AG10803 (cell line): ENCODE measurements at places on chromosomes 2 and 18.

DNA sequence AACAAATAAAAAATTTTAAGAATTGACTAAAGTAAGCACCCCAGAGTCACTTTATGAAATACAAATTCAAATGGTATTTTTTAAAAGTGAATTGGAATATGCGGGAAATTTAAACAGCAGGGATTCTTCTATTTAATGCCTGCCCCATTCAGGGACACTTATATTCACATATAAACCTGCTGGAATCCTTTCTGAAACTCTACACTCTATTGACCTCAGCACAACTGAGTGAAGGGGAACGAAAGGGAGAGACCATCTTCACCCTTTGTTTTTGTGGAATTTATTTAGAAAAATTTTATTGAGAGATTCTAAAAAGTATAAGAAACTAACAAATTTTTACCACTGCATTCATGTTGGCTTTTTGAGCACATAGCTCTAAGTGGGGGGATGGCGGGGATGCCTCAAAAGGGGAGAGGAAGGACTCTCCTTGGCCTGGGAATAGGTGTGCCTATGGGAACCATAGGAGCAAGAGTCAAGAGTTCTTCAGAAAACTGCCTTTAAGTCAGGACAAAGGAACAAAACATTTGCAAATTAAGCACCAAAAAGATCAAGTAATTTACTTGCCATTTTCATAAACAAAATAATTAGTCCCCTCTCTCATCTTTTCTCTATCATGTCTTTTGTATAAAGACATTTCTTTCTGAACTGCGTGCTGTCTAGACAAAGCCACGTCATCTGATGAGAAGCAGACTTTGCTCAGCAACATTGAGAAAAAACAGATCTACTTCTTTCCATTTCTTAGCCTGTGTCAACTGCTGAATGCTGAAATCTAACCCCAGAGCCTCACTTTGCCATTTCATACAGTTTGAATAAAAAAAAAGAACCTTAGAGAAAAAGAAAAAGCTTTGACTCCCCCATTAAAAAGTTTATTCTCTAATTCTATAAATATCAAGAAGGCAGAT lies 21.6 kb upstream of the FLACC1 start:
- peak; percentile 27 for DNase-seq

DNA sequence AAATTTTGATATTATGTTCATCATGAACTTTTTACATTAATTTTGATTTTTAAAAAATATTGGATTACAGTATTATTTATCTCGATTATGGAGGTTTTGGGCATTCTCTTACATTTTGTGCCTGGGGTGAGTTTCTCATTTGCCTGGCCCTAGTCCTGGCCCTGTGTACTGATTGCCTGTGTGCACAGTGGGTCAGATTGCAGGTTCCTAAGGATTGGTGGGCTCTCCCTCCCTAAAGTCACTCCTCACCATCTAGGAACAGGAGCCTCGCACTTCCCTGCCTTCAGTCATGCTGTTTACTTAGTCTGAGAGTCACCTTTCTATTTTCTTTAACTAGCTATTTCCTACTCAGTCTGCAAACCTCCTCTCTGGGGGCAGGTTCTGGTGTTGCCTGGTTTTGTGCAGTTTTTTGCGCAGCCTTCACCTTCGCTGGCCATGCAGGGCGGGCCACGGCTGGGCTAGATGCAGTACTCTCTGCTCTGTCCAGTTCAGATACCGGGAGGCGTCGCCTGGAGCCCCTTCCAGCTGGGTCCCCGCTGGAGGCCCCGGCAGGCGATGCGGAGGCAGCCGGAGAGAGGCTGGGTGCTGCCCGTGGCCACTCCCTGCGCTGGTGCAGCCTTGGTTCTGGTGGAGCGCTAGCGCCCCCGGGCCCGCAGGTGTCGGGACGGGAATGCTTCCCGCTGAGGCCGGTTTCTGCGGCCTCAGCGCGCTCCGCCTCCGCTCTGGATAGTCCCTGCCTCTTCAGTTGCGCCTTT lies 23.3 kb upstream of the MC5R start:
- DNase-seq: peak; percentile 27

- peak; percentile 78 for DNase-seq
These were observed 80.1 kb upstream of the SMAD7 start for GRCh38 chr18:49030692-49031443.

DNA sequence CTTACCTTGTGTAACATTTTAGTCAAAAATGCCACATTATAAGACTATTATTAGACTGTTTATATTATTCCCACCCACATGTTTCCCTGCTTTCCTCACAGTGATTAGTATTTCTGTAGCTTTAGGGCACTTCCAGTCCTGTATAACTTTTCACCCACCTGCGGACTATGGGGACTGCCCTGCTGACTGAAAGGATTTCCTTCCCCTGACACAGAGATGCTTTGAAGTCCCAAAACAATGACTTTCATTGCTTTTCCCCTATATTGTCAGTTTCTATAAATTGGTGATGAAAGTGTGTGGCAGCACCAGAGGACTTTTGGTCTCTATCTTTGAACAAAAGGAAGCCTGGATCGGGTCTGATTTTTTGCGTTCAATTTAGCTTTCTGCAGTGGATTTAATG lies 59.0 kb upstream of the OTX1 start:
- DNase-seq: no peak

DNA sequence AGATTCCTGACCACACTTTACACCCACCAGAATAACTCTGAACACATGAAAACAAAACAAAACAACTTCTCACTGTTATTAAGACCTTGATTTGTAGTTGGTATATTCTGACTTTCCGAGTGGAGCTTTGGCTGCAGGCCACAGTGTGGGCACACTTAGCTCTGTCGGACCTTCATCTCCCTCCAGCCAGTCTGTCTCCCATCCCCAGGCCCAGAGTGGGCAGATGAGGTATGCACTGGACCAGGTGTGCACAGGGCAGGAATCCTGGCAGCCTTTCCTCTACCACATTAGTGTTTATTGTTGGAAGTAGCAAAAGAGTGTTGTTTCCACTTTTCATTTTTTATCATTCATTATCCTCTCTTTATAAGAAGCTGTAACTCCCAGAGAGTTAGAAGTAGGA lies 219.5 kb upstream of the TPO start:
- DNase-seq: no peak

- no peak for DNase-seq
These were observed 373.4 kb downstream of the NCKAP5 start for GRCh38 chr2:133194777-133195335.

GRCh38 chr2:138223319-138223718 lies 259.0 kb downstream of the HNMT start:
- DNase-seq: no peak

DNA sequence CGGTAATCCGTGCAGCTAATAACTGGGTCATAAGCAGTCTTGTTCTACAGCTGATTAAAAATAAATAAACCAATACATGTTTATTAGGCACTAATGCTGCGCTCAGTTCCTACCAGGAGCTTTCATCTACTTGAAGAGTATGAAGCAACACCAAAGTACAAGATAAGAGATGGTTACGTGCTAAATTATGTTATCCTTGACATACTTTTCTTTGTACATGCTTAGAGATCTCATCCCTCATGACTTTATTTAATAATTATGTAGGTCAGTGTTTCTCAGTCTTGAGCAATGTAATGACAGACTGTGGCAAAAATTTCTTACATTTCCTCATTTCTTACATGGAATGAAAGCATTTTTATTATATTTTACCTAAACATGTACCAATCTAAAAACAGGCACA lies 54.6 kb upstream of the COBLL1 start:
- peak; percentile 25 for DNase-seq

DNA sequence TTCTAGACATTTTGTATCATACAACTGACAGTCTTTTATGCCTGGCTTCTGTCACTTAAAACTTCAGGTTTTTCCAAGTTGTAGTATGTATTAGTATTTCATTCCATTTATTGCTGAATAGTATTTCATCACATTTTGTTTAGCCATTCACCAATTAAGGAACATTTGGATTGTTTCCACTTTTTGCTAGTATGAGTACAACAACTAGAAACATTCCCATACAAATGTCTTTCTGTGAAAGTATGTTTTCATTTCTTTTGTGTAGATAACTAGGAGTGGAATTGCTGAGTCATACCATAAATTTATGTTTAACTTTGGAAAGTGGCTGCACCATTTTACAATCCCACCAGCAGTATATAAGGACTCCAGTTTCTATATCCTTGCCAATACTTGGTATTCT lies 135.9 kb downstream of the ATAD2B start:
- DNase-seq: peak; percentile 85

DNA sequence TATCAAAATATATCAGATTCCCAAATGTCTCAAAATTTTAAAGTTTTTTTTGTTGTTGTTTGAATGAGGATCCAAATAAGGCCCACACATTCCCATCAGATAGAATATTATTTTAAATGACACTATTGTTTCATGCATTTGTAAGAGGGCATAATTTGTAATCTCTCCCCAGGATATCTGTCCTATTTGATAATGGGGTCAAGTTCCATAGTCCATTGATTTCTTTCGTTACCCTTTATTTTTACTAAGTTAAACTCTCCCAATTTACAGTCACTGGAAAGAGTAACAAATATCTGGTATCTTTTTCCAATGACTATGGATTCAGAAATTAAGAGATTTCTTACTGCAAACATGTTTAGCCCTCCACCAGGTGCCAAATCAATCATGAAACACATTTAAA lies 32.4 kb downstream of the INO80C start:
- DNase-seq: no peak

- peak; percentile 65 for DNase-seq
These were observed 108.8 kb upstream of the HAAO start for GRCh38 chr2:42901076-42901640.

GRCh38 chr18:75783566-75784281 lies 356.2 kb upstream of the SMIM21 start:
- no peak for DNase-seq

GRCh38 chr18:10928772-10929373 lies 220.5 kb downstream of the PIEZO2 start:
- DNase-seq: peak; percentile 51

- DNase-seq: peak; percentile 92
These were observed 40.5 kb upstream of the ATG16L1 start for GRCh38 chr2:233210843-233211547.

GRCh38 chr2:62340994-62341484 lies 145.1 kb downstream of the B3GNT2 start:
- DNase-seq: peak; percentile 12

GRCh38 chr2:32135409-32135808 lies 30.3 kb upstream of the SLC30A6 start:
- peak; percentile 78 for DNase-seq

DNA sequence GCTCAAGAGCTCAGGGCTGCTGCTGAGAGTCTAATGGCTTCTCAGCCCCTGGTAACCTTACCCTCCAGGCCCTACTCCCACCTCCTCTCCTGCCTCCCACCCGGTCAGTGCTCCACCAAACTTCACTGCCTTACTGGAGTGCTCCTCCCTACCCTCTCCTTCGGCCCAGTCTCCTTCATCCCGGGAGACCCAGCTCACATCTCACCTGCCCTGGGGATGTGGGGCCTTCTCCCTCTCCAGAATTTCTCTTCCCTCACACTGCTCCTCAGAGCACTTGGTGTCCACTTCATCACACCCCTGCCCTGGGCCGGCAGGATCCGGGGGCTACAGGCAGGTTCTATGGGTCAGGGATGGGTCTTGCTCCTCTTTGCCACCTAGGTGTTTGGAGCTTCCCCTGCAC lies 21.6 kb downstream of the PTPN18 start:
- DNase-seq: no peak

GRCh38 chr2:43224131-43224570 lies 2.3 kb downstream of the ZFP36L2 start:
- peak; percentile 75 for DNase-seq

GRCh38 chr2:143726151-143726845 lies 597.1 kb downstream of the ARHGAP15 start:
- DNase-seq: peak; percentile 25

DNA sequence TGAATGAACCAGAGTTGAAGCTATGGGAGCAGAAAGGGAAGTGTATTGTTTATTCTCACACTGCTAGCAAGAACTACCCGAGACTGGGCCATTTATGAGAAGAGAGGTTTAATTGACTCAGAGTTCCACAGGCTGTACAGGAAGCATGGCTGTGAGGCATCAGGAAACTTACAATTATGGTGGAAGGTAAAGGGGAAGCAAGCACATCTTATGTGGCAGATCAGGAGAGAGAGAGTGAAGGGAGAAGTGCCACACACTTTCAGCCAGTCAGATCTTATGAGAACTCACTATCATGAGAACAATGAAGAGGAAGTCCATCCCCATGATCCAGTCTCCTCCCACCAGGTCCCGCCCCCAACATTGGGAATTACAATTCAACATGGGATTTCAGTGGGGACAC lies 383.2 kb upstream of the SLC14A2 start:
- DNase-seq: no peak

- peak; percentile 11 for DNase-seq
These were observed 36.6 kb downstream of the RPL31 start for GRCh38 chr2:101038455-101039255.

DNA sequence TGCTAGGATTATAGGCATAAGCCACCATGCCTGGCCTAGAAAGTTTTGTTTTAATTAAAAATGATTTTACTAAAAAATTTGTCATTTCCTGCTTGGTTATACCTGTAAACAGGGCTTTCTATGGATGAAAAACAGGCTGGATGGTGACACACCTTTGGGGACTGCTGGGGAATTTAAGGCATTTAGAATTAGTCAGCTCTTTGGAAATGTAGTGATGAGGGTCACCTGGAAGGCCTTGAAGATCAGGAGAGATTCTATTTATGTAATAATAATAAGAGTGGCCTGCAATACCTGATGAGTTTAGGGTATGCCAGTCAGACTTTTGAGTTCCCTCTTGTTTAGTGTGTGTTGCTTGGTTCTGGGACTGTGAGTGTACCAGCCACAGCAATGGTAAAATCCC lies 51.1 kb downstream of the RALBP1 start:
- DNase-seq: no peak

DNA sequence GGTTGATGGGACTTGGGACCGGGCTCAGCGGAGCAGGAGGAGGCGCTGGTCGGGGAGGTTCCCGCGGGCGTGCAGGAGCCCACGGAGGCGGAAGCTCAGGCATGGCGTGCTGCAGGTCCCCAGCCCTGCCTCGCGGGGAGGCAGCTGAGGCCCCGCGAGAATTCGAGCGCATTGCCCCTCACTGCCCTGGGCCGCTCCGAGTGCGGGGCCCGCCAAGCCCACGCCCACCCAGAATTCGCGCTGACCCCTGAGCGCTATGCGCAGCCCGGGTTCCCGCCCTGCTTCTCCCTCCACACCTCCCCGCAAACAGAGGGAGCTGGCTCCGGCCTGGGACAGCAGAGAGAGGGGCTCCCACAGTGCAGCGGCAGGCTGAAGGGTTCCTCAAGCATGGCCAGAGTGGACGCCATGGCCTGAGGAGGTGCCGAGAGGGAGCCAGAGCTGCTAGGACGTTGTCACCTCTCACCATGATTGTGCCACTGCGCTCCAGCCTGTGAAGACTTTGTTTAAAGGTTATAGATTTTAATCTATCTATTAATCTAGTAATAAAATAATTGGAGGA lies 357.2 kb upstream of the RGPD4 start:
- DNase-seq: no peak

- DNase-seq: no peak
These were observed 60.5 kb upstream of the CYRIA start for GRCh38 chr2:16726147-16726546.

- DNase-seq: no peak
These were observed 1.1 kb upstream of the LINC00305 start for GRCh38 chr18:64149916-64150438.

- no peak for DNase-seq
These were observed 2.0 kb upstream of the RAB3GAP1 start for GRCh38 chr2:135050132-135050531.
